ENCODE measurements at places on chromosomes 3 and 15.

- no peak for DNase-seq
Measured at GRCh38 chr15:73237910-73238309, 130.8 kb downstream of the HCN4 start.

DNA sequence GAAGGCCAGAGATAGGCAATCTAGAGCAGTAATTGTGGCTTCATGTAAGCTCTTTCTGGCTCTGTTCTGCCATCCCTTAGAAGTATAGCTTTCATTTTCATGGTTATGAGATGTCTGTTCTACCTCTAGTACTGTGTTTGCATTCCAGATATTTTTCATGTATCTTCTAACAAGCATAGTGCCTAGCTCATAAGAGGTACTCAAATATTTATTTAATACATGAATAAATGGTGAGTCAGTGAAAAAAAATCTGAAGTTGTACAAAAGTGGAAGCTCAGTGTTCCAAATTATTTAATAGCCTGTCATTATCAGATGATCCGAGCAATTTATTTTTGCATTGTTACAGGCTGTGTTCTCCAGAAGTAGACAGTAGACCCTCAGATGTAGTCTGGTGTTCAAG, 64.3 kb downstream of the OXSM start:
- peak; percentile 4 for DNase-seq

DNA sequence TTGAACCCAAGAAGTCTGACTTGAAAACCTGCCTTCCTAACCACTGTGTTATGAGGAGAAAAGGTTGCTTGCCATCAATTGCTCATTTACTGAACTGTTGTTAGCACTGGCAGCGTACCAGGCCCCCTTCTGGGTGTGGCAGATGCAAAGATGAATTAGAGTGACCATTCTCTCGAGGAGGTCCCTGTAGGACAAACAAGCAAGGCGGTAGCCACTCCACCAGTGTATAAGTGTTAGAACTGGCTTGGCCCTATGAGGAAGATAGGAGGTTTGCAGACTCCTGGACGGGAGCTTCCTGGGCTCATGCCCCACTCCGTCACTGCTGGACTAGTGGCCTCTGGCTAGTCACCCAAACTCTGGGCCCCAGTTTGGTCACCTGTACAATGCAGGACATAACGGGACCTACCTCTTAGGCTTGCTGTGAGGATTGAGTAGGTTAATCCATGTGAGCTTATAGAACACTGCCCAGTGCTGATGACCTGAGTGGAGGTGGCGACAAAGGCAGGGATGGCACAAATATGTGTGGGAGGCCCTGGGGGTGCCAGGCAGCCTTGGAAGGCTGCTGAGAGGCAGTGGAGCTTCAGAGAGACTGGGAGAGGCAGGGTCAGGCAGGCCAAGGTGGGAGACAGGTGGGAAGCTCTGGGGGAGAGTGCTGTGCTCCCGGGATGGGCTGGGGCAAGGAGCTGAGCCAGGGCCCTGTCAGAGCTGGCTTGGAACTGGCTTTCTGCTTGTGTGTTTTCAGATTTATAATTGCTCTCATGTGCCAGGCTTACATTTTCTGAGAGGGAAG, 145.9 kb downstream of the DNAJB8 start:
- DNase-seq = no peak

DNA sequence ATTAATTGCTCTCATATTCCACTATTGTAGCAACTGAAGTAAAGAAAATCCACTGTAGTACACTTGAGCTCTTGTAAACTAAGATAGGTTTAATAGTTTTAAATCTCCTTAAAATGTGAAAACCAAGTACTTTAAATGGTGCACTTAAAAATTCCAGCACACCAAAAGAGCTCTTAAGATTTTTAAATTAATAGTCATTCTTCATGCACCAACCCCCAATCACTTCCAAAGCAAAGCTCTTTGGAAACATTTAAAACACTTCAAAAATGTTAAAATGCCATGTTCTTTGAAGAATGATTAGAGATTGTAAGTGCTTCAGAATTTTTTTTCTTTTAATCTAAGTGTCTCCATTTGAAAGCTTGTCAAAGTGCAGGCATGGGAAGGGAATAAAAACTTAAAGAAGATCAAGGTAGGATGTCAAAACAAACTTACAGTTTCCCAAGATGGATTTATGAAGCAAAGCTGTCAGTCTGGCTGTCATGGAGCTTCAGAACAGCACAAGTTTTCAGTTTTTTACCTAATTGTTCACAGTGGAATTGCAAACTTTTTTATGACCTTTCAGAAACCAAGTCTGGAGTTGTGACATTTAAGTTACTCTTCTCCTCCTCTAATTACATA, 84.3 kb downstream of the ARPP21 start:
- DNase-seq = no peak

DNA sequence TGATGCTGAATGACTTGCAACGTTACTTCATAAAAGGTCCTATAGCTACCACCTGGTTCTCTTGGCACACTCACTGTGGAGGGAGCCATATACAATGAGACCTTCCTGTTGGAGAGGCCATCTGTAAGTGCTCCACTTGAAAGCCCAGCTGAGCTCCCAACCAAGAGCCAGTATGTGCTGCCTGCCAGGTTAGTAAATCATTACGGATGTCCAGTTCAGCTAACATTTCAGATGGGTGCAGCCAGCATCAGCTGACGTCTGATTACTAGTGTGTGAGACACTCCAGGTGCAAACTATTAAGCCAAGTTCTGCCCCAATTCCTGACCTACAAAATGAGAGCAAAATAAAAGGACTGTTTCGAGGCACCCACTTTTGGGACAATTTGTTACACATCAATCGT, 274.4 kb upstream of the ROBO2 start:
- DNase-seq = no peak

- no peak for DNase-seq
Measured at GRCh38 chr15:72902919-72903260, 119.3 kb upstream of the ADPGK start.

- no peak for DNase-seq
Measured at GRCh38 chr3:55445551-55445950, 41.6 kb downstream of the WNT5A start.

GRCh38 chr3:42898896-42899675, 6.9 kb upstream of the ZNF662 start:
- no peak for DNase-seq

GRCh38 chr3:94544131-94544789, 481.4 kb downstream of the NSUN3 start:
- no peak for DNase-seq

DNA sequence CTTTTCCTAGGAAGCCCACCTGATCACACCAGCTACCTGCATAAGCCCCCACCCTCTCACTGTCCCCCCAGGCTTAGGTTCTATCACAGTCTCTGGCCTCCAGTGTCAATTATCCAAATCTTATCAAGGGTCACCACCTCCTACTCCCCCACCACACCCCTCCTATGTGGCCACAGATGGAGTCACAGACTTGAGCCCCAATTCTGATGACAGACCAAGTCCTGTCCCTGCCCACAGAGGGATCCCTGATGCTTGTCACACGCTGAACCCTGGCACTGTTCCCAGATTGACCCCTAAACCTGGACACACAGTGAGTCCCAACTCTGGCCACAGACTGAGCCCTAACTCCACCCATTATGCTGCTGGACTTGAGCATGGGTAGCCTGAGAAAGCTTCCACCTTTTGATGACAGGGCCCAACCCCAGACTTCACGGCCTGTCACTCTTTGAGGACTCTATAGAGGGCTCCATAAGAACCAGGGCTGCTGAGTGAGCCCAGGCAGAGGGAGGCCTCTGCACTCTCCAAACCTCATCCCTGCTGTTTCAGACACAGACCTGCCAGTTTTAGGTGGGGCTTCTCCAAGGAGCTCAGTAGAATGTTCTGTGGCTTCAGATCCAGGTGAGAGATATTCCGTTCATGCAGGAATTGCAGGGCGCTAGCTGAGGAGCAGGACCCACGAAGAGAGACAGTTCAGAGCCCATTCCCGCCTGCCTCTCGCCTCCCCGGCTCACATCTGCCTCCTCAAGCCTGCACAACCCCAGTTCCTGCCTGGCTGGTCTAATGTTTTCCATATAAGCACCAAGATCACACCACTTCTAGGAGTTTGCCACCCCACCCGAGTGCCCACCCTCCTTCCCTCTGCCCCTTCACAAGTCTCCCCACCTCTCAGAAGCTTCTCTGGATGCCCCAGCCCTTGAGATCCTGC, 1.8 kb downstream of the ULK3 start:
- DNase-seq = no peak

DNA sequence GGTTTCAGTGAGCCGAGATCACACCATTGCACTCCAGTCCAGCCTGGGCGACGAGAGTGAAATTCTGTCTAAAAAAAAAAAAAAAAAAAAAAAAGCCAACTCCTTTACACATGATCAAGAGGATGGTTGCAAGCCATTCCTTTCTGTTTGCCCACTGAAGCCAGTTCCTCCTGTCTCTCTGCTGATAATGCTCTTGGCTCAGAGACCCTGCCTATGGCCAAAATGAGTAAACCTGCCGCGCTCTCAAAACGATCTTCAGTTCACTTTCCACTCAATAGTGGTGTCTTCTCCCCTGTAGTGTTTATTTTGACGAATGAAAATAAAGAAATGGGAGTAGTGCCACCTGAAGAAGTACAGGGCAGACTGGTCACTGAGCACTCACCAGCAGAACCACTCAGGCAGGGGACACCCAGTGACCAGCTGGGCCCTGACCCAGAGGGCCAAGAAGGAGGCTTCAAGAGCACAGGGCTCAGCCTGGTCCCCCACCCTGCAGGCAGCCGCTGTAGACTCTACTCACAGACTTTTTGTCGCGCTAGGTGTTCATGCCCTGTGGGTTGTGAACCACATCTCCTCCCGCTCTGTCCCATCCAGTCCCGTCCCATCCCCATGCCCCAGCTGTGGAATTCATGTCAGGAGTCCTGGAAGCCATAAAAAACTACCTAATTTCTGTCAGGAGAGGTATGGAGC, 23.6 kb downstream of the GRAMD2A start:
- no peak for DNase-seq

GRCh38 chr15:32833379-32833821, 115.6 kb downstream of the GREM1 start:
- peak; percentile 55 for DNase-seq

- DNase-seq = no peak
Measured at GRCh38 chr3:183182732-183183610, 20.4 kb upstream of the LAMP3 start.

DNA sequence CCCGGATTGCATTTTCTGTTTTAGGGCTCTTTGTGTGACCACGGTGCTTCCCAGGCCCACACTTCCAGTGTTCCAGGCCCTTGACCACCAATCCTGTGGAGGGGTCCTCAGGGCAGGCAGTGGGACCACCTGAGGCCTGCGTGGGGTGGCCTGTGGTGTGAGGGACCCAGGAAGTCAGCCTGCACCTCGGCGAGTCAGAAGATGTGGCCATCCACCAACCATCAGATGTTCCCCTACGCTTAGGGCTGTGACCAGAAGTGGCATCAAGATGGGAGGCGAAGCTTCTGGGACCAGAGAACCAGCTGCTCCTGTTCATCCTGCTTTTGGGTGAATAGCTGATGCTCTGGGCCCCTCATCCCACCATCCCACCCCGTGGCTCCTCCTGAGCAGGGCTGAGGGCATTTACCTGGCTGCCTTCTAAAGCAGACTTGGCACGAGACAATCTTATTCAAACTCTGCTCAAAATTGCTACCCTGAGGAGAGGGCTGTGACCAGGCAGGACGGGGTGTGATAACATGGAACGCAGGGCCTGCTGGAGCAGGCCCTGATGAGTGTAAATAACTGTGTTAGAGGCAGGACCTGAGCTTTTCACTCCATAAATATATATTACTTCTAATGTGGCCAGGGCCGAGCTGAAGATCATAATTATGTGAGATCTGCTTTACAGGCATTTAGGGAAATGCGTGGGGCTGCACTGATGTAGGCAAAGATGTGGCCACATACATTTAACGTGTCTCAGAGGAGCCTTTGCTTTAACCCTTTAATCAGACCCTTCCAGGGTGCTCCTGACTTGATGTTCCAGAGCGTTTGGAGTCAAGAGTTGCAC, 28.8 kb downstream of the SMAD3 start:
- no peak for DNase-seq

DNA sequence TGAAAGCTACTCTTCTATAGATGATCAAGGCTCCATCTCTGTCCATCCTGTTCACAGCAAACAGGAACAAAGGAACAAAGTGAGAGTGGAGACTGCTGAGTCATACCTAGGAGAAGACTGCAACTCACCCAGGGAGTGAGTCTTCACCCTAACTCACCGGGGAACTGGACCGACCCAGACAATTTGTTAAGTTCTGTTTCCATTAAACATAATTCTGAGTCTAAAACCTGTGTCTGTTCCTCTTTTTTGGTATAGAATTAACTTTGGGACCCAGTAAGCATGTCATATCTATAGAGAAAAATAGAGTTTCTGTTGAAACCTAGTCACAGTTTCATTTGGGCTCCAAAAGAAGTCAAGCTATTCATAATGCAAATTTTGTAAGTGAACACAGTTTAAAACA, 21.6 kb downstream of the CCDC80 start:
- peak; percentile 25 for DNase-seq

- DNase-seq = no peak
Measured at GRCh38 chr15:31438601-31439265, 112.1 kb downstream of the KLF13 start.

- DNase-seq = no peak
Measured at GRCh38 chr3:90055666-90056065, 948.2 kb downstream of the EPHA3 start.

DNA sequence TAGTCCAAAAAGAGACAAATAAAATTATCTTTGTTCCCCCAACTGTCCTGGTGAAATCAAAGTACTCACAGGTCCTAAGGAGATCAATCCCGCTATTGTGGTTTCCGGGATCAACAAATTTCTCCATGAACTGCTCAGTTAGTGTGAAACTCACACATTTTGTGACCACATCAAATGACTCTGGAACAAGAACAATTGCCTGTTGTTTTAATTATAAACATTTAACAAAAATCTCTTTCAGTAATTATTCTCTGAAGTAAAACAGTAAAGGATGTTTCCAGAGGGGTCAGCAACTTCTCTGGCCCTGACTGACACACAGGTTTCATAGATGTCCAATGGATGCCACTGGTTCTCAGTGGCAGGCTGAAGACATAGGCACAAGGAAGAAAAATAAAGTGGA, 3.9 kb downstream of the CLDND1 start:
- DNase-seq = no peak

DNA sequence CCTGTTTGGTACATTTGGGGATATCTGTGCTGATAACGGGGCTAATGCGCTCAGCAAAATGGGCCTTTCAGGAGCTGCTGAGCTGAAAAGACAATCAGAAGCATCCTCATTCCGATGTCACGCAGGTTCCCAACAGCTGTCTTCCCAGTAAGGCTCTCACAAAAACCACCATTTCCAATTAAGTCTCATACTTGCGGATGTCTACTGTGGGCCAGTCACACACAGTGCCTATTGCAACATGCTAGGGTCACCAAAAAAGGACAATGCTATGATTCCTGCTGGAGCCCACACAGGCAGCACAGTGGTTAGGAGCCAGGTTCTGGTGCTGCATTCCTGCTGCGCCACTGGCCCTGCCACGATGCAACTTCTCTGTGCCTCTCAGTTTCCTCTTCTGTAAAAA, 16.4 kb upstream of the LDHAL6B start:
- DNase-seq = no peak

GRCh38 chr3:55285156-55285555, 201.9 kb downstream of the WNT5A start:
- DNase-seq = no peak

DNA sequence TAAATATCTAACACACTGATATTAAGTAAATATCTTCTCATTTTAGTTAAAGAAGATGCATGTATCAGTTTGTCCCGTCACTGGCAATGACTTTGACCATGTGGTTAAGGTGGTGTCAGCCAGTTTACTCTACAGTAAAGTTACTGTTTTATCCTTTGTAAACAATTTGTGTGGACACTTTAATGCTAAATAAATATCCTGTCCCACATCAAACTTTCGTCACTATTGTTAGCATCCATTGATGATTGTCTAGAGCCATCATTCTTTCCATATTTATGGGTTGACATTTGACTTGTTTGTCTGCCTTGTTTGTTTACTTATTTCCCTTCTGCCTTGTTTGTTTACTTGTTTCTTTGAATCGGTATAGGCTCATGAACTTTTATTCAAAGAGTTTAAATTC, 11.0 kb upstream of the GPD1L start:
- DNase-seq = no peak

Measured in dermis blood vessel endothelial cell (primary cell).